ENCODE measurements at places on chromosomes 3 and 15.

- no peak for DNase-seq
Observed at GRCh38 chr3:153285194-153285641, 123.2 kb downstream of the RAP2B start.

GRCh38 chr3:24119321-24119751 is 174.2 kb downstream of the NR1D2 start:
- DNase-seq: no peak

DNA sequence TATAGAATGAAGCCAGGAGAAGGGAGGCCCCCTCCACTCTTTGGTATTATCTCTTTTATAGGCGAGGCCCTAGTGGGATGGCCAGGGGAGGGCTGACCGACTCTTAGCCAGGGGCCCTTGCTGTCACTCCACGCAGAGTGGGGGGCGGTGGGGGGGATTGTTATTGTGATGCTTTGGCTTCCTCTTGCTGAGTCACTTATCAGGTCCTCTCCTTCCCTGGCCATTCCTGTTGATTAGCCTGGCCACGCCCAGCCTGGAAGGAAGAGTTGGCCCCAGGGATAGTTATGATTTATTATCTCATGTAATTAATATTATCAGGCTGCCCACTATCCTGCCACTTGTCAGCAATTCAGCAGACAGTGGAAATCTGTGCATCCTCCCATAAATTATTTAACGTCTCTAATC is 25.5 kb upstream of the SKOR1 start:
- no peak for DNase-seq

- no peak for DNase-seq
Observed at GRCh38 chr3:15309662-15310335, 22.6 kb downstream of the SH3BP5 start.

DNA sequence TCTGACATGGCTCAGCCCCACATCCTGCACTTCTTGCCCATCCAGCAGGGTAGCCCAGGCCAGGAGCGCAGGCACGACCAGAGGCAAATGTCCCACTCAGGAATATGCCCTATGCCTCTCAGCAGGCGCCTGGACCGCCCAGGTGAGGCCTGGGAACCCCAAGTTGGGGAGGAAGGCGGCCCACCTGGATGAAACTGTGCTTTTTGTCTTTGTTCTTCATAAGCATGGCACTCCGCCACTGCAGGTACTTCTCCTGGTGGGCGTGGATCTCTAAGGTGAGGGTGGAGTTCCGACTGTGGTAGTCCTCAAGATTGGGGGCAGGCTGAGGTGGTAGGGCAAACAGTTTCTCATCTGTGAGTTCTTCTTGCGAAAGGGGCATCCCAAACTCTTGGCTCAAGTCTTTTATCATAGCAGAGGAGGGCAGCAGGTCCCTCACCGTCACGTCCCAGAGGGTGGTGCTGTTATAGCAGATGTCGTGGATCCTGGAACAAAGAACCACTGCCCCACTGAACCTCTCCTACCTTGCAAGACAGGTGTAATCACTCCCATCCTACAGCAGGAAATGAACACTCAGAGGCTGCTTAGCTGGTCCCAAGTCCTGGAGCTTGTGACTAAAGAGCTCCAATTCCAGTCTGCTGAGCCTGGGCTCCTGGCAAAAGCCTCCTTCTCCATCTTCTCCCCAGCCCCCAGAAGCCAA is 53.2 kb downstream of the ACAD9 start:
- DNase-seq: no peak

GRCh38 chr3:5221701-5222100 is 34.2 kb downstream of the EDEM1 start:
- DNase-seq: no peak

Measured in stimulated activated CD4-positive, alpha-beta T cell treated with anti-CD3 and anti-CD28 coated beads, Interleukin-4, amount 100 ng/mL, for 1 hour (primary cell).